ENCODE measurements at places on chromosomes 12 and 14.

- DNase-seq, result no peak
Observed at GRCh38 chr14:102779574-102780315, 2.5 kb downstream of the TRAF3 start.

- no peak for DNase-seq
Observed at GRCh38 chr12:6551063-6551461, 4.8 kb downstream of the IFFO1 start.

- no peak for DNase-seq
Observed at GRCh38 chr12:62898526-62898925, 36.4 kb downstream of the PPM1H start.

GRCh38 chr12:24281341-24281740, 331.9 kb upstream of the SOX5 start:
- DNase-seq, result no peak

DNA sequence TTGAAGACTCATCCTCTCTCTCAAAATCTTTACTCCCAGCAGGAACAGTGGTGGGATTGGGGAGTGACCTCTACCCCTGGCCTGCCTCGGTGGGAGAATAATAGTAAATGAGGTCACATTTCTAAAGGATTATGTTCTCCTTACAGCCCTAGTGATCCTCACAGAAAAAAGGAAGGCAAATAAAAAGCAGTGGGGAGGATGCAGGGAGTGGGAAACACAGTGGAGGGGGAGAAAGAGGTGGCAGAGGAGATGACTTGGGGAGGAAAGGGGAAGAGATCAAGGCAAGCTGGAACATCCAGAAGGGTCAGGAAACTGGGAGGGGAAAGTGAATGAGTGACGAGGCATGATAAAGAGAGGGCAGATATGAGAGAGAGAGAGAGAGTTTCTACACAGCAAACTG, 8.3 kb upstream of the SYNDIG1L start:
- DNase-seq, result no peak

DNA sequence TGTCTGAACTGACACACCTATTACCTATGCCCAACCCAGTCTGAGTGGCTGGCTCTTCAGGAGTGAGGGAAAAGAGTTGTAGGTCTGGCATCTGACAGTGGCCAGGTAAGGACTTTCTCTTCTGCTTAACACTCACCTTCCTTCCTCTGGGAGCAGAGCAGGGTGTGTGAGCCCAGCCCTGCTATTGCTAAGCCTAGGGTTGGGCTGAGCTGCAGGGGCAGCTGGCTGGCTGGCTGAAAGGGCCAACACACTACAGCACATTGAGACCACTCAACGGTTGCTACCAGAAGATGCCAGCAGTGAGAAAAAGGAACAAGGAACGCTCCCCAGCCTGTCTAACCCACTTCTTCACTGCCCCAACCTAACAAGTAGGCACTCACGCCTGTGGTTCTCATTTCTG, 201.2 kb downstream of the DPF3 start:
- DNase-seq, result no peak

DNA sequence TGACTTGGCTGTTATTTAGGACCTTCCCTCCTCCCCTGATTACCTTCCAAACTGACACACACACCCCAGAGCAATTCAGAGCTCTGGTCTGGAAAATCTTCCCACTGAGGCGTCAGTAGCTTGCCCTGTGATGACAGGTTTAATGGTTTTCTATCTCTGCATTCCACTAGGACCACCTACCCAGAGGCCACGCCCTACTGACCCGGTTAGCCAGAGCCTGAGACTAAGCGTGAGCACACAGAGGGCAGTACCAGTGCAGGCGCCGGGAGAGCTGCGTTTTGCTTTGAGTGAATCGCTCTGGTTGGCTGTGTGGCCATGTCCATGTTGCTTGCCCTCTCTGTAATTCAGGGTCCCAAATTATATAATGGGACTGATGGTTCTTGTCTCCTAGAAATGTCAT, 36.2 kb upstream of the ATP2A2 start:
- no peak for DNase-seq

DNA sequence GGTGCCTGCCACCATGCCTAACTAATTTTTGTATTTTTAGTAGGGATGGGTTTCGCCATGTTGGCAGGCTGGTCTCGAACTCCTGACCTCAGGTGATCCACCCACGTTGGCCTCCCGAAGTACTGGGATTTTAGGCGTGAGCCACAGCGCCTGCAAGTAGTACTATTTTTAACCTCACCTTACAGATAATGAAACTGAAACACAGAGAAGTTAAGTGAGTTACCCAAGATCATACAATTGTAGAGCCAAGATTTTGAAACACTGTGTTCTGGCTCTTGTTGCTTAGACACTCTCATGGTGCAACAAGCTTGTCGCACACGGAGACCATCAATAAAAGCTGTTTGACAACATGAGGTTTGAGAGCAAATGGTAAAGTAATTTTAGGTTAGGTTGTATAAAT, 159.1 kb upstream of the LMNTD1 start:
- DNase-seq, result no peak

DNA sequence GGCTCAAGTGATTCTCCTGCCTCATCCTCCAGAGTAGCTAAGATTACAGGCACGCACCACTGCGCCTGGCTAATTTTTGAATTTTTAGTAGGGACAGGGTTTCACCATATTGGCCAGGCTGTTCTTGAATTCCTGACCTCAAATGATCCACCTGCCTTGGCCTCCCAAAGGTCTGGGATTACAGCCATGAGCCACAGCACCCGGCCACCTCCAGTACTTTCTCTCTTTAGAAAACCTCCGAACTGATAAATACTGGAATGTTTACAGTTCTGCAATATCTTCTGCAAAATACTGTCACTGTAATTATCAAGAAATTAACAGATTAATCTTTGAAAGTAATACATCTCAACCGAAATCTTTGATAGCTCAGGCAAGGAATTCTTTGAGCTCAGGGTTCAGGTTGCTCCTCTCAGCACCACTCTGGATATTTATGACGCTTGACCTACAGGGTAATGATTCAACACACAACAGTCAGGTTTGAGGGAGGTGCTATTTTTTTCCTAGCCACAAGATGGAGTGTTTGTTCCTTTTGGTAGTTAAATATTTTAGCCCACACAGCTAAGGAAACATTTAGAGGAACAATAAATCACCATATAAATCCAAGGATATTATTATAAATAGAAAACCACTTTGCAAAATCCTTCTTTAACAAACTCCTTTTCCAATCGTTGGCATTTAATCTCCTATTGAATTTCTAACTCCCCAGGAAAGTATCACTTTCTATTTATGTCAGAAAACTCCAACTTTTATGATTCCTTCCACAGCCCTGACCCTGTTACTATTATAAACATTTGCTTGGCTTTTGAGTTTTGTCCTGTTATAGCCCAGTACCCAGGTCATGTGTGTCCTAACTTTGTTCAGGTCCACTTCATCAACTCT, 48.6 kb upstream of the GTF2A1 start:
- peak; percentile 45 for DNase-seq

GRCh38 chr12:107435072-107435471, 250.5 kb upstream of the PWP1 start:
- DNase-seq, result no peak

Measured in HFF-Myc (cell line).